ENCODE measurements at places on chromosomes 12 and 14.

- no peak for DNase-seq
Observed at GRCh38 chr14:93629643-93630042, 158.6 kb downstream of the PRIMA1 start.

GRCh38 chr12:94322346-94322745 is 137.3 kb downstream of the CEP83 start:
- DNase-seq, result no peak

- no peak for DNase-seq
Observed at GRCh38 chr14:23550131-23550811, 1.3 kb downstream of the ZFHX2 start.

GRCh38 chr14:65238456-65238855 is 136.1 kb upstream of the MAX start:
- no peak for DNase-seq

- DNase-seq, result no peak
Observed at GRCh38 chr12:108823804-108824203, 33.6 kb downstream of the SSH1 start.

GRCh38 chr12:67578976-67579661 is 69.4 kb upstream of the DYRK2 start:
- DNase-seq, result no peak

GRCh38 chr12:6632026-6632983 is 3.5 kb downstream of the LPAR5 start:
- no peak for DNase-seq

DNA sequence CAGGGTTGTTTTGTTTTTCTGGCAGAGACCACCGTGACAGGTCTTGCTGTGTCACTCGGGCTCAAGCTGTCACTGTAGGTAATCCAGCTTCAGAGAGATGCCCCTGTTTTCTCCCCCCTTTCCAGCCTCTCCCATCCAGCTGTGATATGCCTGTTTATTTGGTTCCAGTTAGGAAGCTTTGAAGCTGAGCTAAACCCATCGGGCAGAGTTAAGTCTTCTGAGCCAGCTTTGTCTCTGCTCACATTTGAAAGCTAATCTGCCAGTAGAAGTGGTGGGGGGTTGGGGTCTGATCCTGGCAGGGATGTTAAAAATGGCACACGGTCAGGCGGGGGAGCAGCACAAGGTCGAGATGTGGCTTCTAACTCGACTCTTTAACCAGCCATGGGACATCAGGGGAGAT is 130.0 kb downstream of the TSPAN9 start:
- no peak for DNase-seq

DNA sequence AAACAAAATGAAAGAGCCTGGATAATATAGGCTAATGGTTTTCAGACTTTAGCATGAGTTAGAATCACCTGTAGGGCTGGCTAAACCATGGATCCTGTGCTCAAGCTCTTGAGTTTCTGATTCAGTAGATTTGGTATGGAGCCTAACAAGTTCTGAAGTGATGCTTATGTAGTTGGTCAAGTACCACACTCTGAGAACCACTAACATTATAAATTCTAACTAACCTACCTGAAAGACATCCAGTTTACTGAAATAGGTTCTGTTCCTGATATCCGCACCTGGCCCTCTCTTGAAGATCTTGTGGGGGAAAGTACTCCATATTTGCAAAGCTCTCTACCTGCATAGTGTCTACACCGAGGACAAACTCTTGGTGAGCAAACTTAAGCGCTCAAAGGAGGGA is 59.4 kb upstream of the VSX2 start:
- DNase-seq, result no peak

- DNase-seq, result no peak
Observed at GRCh38 chr12:69913526-69913925, 88.5 kb downstream of the MYRFL start.

- DNase-seq, result no peak
Observed at GRCh38 chr14:95125221-95125620, 32.1 kb downstream of the DICER1 start.

DNA sequence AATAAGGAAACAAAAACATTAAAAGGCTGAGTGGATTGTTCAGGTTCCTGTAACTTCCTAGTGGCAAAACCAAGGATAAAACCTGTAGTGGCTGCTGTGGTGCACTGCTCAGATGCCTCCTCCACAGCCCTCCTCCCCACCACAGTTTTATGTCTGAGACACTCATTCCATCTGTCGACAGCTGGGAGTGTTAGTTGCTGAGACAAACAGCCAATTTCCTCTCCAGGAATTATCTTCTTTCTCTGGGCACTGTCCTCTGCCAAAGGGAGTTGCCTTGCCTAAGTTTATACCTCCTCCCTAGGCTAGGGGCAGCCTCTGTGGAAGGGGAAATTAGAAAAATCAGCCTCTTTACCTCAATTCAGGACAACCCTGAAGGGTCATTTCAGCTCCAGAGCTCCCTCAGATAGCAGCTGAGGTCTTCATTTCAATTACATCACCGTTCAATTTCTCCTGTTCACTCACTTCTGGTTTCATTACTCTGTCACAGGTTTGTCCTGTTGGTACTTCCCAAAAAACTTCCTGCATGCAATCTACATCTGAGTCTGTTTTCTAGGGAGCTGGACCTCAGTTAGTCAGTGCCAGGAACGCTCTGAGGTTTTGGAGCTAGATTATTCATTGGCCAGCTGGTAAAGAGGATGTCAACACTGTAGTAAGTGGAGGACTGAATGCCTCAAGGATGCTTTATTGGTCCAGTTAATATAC is 74.9 kb upstream of the ATP2B1 start:
- DNase-seq, result peak; percentile 21

DNA sequence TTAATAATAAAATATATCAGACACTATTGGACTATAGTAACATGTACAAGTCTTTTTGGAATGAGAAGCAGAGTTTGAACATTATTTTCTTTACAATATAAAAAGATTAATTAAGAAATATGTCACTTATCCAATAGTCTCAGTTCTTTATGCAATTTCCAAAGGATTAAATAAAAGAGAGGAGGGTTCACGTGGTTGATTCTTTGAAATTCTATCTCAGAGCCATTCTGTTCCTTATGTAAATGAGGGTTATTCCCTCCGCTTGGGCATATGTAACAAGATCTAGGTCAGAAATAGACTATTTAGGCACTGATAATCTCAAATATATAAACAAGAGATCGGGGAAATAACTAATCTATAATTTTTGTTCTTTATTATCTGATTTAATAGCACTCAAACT is 2.1 kb upstream of the TUBA1A start:
- DNase-seq, result no peak

DNA sequence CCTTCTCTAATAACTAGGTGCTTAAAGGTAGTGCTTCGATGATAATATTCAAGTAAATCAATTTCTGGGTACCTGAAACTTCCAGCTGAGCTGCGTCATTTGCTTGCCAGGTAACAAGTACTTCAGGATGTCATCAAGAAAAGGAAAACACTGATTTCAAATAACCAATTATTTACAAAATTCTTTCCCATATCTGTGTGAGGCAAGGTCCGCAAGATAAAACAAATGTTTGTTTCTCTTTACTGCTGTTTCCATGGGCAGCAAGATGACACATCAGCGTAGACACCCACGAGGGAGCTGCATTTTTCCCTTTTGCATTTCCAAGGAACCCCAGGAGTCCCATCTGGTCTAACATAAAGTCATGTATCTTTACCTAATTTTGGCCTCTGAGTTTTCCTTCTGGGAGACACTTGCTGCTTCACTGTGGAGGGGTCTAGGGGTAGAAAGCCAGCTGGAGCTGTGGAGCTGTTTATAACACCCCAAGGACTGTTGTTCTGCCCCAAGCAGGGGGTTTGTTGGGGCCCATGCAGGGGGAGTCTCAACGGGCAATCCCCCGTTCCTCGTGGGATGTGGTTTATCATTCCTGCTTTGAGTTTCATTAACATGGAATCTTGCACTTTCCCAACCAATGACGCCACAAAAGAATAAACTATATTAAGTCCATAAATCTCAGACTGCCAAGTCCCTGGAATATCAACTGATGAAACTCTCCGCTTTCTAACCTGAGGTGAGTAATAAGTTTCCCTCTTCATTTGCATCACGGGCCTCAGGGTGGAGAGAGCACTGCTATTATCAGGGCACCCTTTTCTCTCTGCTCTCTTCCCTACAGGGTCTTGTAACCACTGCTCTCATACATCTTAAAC is 112.8 kb upstream of the PELI2 start:
- DNase-seq, result no peak

GRCh38 chr12:132837693-132838409 is 9.2 kb upstream of the GOLGA3 start:
- DNase-seq, result no peak

DNA sequence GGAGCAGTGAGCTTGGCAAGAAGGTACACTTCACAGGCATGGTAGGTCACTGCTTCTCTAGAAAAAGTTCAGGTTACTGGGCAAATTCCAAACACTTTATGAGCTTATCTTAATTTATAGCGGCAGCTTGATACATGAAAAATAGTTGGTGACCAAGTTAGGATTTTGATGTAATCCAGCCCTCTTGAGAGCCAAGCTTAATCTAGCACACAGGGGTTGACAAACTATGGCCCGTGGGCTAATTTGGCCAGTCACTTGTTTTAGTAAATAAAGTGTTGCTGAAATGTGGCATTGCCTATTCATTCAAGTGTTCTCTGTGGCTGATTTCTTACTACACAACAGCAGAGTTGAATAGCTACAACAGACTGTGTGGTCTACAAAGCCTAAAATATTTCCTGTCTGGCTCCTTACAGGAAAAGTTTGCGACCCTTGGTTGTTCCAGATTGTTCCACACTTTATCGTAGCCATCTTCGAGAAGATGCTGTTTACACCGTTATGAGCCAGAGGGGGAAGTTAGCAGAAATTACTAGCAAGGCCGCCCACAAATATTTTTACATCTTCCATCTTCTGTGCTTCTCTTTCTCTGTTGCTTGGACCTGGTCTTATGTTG is 120.9 kb downstream of the DAAM1 start:
- no peak for DNase-seq

GRCh38 chr14:53367644-53368026 is 214.5 kb upstream of the DDHD1 start:
- DNase-seq, result no peak

DNA sequence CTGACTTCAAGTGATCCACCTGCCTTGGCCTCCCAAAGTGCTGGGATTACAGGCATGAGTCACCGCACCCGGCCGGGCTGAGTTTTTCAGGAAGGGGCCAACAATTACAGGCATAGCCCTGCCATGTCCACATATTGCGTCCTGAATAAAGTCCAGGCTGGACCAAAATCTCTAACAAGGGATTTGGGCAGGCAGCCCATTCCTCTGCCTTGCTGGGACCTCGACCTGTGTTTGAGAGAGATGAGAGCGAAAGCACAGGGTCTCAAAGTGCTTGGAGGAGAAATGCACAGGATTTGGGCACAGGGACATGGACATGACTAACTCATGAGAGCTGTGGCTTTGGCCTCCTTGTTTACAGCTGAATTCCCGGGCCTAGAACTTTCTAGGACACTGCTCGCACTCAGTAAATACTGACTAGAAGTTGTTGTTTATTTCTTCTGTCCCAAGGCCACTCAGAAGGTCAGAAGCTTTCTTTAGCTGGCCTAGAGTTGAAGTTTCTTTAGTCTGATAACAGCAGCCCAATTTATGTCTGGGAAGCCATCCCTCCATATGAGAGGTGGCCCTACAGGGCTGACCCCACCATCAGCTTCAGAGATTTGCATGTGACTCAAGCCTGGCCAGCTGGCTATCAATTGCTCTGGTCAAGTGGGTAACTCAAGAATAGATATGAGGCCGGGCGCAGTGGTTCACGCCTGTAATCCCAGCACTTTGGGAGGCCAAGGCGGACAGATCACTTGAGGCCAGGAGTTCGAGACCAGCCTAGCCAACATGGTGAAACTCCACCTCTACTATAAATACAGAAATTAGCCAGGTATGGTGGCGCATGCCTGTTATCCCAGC is 11.7 kb downstream of the CAMKK2 start:
- DNase-seq, result no peak

DNA sequence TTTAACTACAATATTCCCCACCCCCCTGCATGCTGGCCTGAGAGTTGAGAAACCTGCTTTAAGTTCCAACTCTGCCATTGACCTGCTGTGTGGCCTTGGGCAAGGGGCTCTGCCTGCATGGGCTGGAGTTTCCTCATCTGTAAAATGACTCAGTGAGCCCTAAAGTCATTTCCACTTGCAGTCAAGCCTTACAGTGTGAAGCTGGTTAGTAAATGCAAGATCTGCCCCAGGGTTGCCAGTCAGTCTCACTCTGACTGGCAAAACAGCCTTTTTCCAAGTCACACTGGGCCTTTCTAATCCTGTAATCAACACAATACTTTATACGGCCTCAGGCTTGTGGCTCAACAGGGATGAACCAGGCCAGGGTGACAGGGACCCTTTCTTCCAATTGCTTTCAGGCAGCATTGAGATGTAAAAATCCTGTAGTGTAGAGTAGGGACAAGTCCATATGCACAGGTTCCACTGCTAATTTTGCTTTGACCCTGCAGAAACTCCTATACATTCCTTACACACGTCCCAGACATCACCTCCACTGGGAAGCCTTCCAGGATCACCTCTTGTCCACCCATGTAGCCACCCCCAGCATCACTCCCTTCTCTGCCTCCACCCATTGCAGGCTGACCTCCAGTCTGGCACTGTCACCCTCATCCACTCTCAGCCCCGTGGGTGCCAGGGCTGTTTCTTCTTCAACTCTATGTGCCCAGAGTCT is 42.6 kb upstream of the PRIMA1 start:
- DNase-seq, result no peak

- no peak for DNase-seq
Observed at GRCh38 chr12:31880340-31880739, 78.9 kb upstream of the RESF1 start.

Measured in head of caudate nucleus (tissue), 42 donors.